Stimulated activated CD4-positive, alpha-beta T cell treated with anti-CD3 and anti-CD28 coated beads, Interleukin-15, amount 100 ng/mL, for 24 hours (primary cell): ENCODE measurements at places on chromosomes 2 and 18.
A peak's percentile ranks its signal among the peaks of the same experiment; 100 is the strongest.

- no peak for DNase-seq
Measured at GRCh38 chr18:65750389-65751154, at the start of gene CDH7. CDH7 (plus strand) TSS chr18:65751012; CDS start chr18:65762843, 11,831 bp downstream.

DNA sequence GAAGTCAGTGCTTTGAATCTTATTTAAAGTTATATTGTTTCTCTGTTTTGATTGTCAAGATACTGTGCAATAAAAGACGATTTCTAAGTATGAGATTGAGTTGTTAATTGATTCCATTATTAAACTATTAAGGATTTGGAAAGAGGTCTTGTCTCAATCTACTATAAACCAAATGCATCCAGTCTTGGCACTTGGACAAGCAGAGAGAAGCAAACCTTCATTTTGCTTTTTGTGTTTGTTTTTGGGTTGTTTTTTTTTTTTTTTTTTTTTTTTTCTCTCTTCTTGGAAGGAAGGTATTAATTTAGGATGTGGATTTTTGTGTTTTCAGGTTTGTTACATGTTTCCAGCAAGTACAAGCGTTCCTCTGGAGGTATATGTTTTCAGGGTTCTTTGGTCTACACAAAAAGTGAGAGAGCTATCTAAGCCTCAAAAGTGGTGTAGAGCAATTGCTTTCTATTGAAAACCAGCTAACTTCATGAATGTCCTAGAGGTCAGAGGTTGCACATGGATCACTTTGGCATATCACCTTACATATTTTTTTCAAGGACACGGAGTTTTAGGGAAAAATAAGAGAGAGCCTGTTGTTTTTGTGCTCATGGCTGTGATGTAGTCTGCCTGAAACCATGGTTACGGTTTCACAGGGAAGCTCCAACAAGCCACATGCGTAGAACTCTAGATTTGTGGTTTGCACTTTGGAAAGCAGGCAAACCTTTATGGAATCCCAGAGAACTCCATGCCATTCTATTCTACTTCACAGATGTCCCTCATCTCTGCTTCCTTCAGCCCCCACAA, 1.8 kb downstream of the PRKCE start:
- DNase-seq, result no peak

DNA sequence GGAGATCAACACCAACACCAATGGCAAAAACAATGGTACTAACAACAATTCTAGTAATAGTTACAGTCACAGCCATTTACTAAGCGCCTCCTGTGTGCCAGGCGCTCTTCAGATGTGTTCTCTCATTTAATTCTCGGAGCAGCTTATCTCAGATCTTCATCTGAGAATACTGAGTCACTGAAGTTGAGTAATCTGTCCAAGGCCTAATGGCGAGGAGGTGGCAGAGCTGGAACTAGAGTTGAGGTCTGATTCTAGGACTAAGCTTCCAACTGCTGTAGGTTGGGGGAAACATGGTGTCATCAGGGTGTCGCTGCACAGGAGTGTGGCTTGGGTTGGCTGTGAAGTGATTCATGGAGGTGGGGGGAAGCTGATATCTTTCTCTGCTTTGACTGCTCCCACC, 156.1 kb downstream of the DYSF start:
- DNase-seq, result no peak

DNA sequence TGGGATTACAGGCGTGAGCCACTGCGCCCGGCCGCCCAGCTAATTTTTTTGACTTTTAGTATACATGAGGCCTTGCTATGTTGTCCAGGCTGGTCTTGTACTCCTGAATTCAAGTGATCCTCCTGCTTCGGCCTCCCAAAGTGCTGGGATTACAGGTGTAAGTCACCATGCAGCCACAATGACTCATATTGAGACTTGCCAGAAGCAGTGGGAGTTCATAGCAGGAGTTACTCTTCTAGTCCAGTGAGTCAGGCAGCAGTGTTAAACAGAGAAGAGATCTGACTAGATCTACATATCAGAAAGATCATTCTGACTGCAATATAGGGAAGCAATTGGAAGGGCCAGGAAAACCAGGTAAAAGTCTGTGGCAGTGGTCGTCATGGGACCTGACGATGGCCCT, 1.5 kb upstream of the FLACC1 start:
- DNase-seq, result peak; percentile 54

GRCh38 chr2:241011751-241012510, 13.5 kb downstream of the SNED1 start:
- DNase-seq, result no peak

GRCh38 chr2:156884216-156884615, 373.3 kb upstream of the GALNT5 start:
- DNase-seq, result no peak
